Pulmonary artery endothelial cell (primary cell): ENCODE measurements at places on chromosomes 13 and 19. TPM values are rescaled to one million over a fixed set of nuclear protein-coding genes. Genes with fewer than 3 reads are reported as not detected.

ZNF547 gene
- total RNA-seq = 2.0 and 2.9 TPM in 2 replicates

EFNB2 gene
- 31.4 and 77.6 TPM in 2 replicates for total RNA-seq

PPFIA3 gene
- total RNA-seq = 0.95 and 3.0 TPM in 2 replicates

ONECUT3 gene
- total RNA-seq = not detected in 2 replicates

ITPKC gene
- 19.8 and 25.8 TPM in 2 replicates for total RNA-seq

LILRB1 gene
- total RNA-seq = not detected in 2 replicates

GPR18 gene
- not detected in 2 replicates for total RNA-seq

LGALS4 gene
- total RNA-seq = not detected in 2 replicates

KIR2DL1 gene
- total RNA-seq = not detected in 2 replicates

ZNF470 gene
- total RNA-seq = 3.6 and 5.3 TPM in 2 replicates

ZNF813 gene
- total RNA-seq = 3.0 and 7.4 TPM in 2 replicates

LMTK3 gene
- under 0.01 and 0.04 TPM in 2 replicates for total RNA-seq

DPF1 gene
- 1.3 and 1.8 TPM in 2 replicates for total RNA-seq

MBD3L3 gene
- total RNA-seq = not detected in 2 replicates

ZNF492 gene
- 0.07 TPM in 2 replicates for total RNA-seq

CPB2 gene
- not detected in 2 replicates for total RNA-seq

KBTBD6 gene
- total RNA-seq = 9.4 and 15.3 TPM in 2 replicates

F2RL3 gene
- total RNA-seq = 0.71 and 1.4 TPM in 2 replicates

KLK15 gene
- total RNA-seq = not detected in 2 replicates

PNMA8A gene
- total RNA-seq = 0.20 and 1.7 TPM in 2 replicates

BRME1 gene
- 0.63 and 0.73 TPM in 2 replicates for total RNA-seq

TNPO2 gene
- total RNA-seq = 23.9 and 31.4 TPM in 2 replicates

PRR22 gene
- total RNA-seq = 0.33 and 0.63 TPM in 2 replicates

PTBP1 gene
- total RNA-seq = 198 and 241 TPM in 2 replicates

PGLYRP2 gene
- total RNA-seq = 0.04 TPM in 1 of 2 replicates, not detected in the other

FLT3 gene
- 0.04 TPM in 1 of 2 replicates, not detected in the other for total RNA-seq

ADM5 gene
- total RNA-seq = 0.40 and 0.74 TPM in 2 replicates

GAPDHS gene
- not detected in 2 replicates for total RNA-seq

C19orf67 gene
- 0.13 TPM in 1 of 2 replicates, not detected in the other for total RNA-seq

KIRREL2 gene
- 0.04 TPM in 1 of 2 replicates, not detected in the other for total RNA-seq

IL11 gene
- 0.33 TPM in 1 of 2 replicates, not detected in the other for total RNA-seq
